ENCODE measurements at places on chromosomes 6 and 20.

GRCh38 chr20:7879883-7880282, 60.4 kb downstream of the HAO1 start:
- DNase-seq, result no peak

GRCh38 chr6:1496836-1497760, 107.7 kb downstream of the FOXF2 start:
- peak; percentile 51 for DNase-seq

GRCh38 chr6:51028276-51028675, 209.6 kb downstream of the TFAP2B start:
- DNase-seq, result no peak

- no peak for DNase-seq
These were observed 161.8 kb upstream of the AGPAT4 start for GRCh38 chr6:161435748-161436070.

Data from H1 (cell line).